ENCODE measurements at places on chromosomes 6 and 20.

DNA sequence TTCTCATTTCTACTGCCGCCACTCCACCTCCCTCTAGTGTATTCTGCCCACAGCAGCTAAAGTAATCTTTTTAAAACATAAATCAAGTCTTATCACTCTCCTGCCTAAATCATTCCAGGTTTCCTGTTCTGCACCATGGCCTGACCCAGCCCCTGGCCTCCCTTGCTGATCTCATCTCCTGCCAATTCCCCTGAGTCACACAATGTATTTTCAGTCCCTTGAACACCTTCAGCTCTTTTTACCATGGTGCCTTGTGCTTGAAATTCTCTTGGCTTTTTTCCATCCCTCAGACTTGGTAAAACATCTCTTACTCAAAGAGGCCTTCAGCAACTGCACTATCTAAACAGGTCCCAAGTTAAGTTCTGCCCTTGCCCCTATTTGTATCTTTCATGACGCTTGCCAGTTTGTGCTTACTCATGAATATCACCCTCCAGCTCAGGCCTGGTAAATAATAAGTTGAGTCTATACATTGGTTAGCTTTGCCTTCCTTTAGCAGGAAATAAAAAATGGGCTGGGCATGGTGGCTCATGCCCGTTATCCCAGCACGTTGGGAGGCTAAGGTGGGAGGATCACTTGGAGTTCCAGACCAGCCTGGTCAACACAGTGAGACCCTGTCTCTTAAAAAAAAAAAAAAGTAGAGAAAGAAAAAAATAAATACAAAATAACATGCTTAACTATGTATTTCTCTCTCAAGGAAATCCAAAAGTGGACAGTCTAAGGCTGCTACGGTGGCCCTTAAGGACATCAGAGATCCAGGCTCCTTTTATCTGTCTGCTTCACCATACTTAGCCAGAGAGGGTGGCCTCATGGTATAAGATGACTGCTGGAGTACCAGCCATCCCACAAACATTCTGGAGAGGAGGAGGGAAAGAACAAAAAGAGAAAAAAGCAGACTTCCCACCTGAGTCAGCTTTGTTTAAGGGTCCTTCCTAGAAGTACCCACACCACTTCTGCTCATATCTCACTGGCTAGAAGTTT, 62.2 kb downstream of the ARFGEF2 start:
- DNase-seq: no peak

DNA sequence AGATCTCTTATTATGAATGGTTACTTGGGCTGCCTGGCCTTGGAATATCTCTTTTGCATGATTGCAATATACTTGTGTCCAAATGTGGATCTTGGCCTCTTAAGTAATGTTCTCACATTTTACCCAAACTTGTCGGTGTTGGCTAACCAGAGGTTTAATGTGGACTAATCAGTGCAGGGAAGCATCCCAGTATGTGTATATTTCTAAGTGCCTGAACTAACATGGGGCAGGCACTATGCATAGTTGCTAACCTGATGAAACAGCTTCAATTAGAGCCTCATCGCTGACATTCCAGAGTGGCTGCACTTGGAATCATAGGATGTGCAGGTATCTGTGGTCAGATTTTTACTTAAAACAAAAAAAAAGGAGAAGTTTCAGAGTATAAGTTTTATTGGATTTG, 160.0 kb downstream of the PDE7B start:
- no peak for DNase-seq

DNA sequence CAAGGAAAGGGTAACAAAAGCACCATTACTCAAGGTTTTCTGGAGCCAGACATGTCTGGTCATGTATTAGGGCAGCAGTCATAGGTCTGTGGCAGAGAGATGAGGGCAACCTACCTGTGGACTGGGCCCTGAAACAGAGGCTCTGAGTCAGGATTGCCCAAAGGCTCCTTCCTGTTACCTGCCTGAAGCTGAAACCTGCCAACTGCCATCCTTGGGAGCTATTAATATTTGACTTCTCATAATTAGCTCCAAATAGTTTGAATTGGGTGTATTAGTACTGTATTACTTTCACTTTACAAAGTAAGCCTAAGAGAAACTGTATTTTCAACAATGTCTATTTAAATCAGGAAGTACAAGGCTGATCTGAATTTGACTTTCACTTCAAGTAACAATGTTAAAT, 72.0 kb upstream of the TBX18 start:
- no peak for DNase-seq

DNA sequence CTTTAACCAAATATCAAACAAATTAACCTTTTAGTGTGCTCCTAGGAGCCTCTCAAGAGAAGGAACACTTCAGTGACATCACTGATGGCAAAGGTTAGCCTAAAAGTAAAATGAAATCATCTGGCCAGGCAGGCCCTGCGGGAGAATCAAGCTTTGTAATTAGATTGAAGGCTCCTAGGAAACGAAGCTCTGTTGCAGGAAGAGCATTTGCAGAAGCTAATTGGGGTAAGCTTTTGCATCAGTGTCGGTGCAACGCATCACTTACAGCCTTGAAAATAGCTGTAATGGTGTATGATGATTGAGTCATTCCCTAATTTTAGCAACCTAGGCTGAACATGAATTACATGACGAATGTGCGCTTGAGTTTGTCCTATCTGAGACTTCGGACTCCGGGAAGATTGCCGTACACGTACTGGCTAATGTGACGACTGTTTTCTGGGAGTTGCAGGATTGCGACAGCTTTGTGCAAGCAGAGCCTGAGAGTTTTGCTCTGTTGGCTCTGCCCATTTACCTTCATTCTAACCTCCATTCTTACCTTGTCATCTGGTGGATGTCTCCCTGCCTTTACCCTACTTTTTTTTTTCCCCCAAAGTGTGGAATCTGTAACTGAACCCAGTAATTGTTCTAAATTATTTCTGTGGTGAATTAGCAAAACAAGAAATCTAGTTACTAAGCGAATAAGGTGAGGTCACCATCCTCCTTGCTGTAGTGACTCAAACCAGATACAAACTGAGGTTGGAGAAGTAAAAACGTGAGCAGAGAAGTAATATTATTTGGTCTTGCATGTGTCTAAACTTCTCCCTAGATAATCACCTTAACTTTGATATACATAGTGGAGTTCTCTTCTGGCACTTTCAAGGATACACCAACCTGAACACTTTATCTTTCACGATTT, 675.9 kb upstream of the CITED2 start:
- DNase-seq: no peak

DNA sequence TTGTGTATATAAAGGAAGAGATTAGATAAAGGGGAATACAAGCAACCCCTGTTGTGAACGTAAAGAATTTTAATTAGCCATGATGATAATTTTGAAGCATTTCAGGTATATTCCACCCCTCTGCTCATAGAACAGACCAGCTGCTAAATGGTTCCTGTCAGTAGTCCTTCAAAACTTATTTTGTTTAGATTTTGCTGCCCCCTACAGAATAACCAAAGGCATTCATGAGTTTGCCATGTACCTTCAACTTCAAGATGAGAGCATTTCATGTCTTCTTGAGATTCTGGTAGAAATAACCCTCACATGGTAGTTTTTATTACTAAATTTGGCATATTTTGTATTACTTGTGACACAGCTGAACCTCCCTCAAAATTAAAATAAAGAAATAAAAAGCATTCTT, 1586.7 kb downstream of the HACE1 start:
- DNase-seq: peak; percentile 57

DNA sequence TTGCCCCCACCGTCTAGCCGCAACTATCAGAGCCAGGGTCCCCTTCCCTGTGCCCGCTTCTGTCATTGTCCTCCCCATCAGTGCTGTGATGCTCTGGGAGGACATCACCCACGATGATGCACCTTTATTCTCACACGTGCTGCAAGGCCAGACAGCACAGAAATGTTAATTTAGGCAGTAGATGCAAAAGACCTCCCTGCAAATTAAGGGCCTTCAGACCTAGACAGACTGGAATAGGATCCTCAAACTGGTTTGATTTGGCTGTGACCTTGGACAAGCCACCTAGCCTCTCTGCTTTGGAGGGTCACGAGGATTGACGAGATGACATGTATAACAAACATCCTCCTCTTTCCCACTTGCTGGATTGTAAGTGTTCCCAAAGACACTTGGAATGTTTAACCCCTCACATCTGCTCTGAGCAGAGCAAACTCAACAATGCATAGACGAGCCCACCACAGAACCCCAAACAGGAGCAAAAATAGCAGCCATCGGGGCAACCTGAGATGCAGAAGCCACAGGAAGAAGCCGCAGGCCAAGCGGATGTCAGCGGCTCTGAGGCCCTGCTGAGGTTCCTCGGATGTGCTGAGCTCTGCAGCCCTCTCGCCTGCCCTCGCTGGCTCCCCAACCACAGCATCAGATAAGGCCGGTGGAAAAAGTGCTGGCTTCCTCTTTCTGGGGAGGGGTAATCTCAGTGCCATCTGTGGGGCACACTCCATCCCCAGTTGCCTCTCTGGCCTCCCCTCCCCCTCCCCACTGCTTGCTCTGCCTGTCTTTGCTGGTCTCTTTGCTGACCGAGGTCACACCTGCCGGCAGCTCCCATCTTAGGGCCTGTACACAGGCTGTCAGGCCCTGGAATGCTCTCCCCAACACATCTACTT, 35.3 kb downstream of the TOX2 start:
- no peak for DNase-seq

DNA sequence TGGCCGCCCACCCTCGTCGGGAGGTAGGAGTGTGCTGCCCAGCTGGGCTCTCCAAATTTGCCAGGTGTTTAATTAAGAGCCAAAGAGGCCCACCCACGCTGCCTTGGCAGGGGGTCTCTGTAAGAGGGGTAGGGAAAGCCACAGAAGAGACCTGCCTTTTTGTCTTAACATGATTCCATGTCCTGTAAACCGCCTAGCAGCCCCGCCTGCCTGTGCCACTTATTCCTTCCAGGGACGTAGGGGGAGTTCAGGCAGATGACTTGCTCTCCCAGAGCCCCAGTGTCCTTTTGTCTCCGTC, 2.1 kb downstream of the FAM210B start:
- DNase-seq: no peak

GRCh38 chr20:44080646-44081267, 106.2 kb downstream of the JPH2 start:
- DNase-seq: peak; percentile 57

DNA sequence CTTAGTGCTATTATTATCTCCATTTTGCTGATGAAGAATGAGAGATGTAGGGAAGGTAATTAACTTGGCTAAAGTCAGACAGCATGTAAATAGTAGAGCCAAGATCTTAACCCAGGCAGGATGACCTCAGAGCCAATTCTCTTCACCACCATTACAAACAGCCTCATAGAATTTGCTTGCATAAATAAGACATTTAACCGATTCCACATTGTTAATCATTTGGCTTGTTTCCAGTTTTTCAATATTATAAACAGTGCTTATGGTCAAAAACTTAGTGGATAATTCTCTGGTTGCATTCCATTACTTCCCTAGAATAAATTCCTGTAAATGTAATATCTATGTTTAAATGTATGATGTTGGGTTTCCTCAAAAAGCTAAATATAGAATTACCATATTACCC, 19.1 kb upstream of the PRDM1 start:
- DNase-seq: no peak

GRCh38 chr6:39818695-39819094, 26.5 kb downstream of the DAAM2 start:
- no peak for DNase-seq

GRCh38 chr6:51283723-51284355, 465.2 kb downstream of the TFAP2B start:
- no peak for DNase-seq

DNA sequence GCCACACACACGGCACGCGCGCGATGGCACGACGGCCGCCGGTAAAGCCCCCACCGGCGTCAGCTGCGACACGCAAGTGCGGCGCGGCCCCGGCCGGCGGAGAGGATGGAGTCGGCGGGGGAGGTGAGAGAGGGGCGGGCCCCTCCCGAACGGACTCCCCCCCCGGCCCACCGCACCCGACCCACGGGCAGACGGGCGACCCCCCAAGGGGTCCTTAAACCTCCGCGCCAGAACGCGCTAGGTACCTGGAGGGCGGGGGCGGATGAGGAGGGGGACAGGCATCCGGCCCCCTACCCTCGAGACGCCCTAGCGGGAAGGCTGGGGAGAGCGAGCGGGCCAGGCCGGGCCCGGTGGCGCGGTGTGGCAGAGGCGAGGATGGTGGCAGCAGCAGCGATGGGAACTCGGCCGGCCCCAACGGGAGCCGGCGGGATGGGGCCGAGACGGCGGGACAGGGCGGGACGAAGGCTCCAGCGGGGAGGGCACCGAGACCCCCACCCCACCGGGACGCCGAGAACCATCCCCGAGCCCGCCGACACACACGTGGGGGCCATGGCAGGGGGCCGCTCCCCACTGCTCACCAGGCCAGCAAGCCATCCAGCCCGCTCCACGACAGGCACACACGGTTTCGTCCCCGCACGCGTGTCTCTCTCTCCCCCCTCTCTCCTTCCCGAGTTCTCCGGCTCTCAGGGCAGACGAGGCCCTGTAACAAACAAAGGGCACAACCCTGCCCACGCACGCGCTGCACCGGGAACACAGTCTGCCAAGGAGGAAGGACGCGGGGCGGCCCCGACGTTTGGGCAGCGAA, 1515.4 kb upstream of the DEFB115 start:
- no peak for DNase-seq

GRCh38 chr6:44002593-44003344, 124.5 kb downstream of the MRPL14 start:
- peak; percentile 49 for DNase-seq

DNA sequence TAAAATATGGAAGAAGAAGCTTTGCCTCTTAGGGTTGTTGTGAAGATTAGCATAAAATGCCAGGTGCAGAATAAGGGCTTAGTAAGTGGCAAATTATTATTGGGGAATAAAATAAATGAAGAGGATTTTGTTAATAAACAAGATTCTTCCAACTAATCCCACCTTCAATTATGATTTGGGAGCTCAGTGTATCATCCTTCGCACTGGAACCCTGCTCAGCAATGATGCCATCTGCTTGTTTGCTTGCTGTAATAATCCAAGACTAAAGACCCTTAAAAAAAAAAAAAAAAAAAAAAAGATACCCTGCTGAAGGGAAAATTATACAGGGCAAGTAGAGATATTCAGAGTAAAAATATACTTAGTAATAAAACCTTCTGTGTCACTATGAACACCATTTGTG, 62.0 kb upstream of the RREB1 start:
- no peak for DNase-seq

DNA sequence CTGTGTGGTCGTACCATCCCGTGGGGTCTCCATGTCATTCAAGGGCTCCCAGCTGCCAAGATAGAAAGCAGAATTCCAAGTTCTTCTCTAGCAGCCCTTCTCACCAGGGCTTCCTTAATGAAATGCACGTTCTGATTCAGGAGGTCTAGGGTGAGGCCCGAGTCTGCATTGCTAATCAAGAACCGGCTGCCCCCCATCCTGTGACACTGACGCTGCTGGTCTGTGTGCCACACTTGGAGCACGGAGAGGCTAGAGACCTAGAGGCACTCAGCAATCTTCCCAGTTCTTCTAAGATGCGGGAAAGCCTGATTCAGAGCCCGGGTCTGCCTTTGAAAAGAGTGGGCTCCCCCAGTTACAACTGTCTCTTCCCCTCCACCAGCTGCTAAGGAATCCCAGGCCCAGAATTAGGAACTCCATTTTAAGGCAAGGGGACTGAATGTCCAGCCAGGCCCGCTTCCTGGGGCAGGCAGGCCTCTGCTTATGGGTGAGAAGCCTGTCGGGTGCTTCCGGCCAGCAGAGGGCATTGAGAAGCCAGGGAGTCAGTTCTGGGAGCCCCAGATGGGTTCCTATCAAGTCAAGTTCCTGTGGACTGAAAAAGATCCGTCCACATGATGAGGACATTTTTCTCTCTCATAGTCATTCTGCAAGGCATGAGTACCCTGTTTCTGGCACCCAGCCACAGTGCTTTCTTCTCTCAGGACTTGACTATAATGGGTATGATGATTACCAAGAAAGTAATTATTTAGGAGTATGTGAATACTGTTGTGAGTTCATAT, 69.8 kb upstream of the RIN2 start:
- no peak for DNase-seq

- no peak for DNase-seq
These were observed 199.3 kb upstream of the SGK1 start for GRCh38 chr6:134517145-134517658.

GRCh38 chr6:159023893-159024292, 20.9 kb downstream of the TAGAP start:
- no peak for DNase-seq
